Stimulated activated CD8-positive, alpha-beta memory T cell treated with anti-CD3 and anti-CD28 coated beads, Interleukin-15, amount 100 ng/mL, for 48 hours (primary cell): ENCODE measurements at places on chromosomes 7 and 10.

DNA sequence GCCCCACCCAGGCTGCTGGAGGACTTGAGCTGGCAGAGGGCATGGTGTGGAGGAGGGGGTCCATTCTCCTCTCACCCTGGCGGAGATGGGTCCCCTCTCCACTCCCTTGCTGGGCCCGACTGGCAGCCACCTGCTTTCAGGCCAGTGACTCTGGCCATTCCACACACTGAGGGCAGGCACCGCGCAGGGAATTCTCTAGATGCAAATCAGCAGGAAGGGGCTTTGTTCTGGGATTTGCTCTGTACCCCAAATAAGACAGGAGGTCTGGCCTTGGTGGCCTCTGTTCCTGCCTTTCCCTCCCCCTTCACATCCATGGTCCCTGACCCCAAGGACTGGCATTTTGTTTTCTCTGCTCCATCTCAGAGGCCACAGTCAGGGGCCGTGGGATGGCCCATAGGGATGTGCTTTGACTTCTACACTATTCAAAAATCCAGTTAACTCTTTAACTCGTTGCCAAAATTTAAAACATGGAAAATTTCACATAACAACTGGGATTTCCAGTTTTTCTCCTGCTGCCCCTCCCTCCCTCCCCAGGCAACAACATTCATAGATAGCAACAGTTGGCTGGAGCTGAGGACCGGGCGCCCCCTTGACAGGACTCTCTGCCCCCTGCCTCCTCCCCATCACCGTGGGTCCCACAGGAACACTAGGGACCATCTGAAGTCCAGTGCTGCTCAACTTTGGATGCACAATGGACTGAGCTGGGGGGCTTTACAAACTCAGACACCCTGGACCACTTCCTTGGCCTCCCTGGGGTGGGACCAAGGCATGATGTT lies 33.9 kb downstream of the PPIF start:
- DNase-seq = no peak

- no peak for DNase-seq
Measured at GRCh38 chr10:131195116-131195515, 116.4 kb downstream of the TCERG1L start.

DNA sequence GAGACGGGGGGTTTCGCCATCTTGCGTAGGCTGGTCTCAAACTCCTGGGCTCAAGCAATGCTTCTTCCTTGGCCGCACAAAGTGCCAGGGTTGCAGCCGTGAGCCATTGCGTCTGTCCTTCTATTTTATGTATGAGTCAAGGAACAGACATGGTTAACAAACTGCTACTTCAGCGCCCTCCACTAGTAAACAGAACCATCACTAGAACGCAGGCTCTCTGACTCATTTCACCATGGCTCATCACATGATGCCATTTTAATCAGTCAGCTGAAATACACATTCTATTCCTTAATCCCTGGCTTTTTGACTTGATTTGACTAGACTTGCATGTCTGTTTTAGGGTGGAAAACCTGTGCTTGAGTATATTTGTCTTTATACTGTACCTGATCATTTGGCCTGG lies 41.3 kb downstream of the CELF2 start:
- no peak for DNase-seq

DNA sequence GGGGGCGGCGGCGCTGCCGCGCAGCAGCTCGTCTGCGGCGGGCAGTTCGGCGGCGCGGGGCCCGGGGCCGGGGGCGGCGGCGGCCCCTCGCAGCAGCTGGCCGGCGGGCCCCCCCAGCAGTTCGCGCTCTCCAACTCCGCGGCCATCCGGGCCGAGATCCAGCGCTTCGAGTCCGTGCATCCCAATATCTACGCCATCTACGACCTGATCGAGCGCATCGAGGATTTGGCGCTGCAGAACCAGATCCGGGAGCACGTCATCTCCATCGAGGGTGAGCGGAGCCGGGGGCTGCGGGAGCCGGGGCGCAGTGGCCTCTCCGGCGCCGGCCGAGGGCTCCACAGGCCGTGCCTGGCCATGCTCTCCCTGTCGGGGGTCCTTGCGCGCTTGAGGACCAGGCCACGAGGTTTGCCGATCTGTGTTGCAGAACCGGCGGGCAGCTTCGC lies 548 bp downstream of the AGAP3 start:
- DNase-seq = no peak

DNA sequence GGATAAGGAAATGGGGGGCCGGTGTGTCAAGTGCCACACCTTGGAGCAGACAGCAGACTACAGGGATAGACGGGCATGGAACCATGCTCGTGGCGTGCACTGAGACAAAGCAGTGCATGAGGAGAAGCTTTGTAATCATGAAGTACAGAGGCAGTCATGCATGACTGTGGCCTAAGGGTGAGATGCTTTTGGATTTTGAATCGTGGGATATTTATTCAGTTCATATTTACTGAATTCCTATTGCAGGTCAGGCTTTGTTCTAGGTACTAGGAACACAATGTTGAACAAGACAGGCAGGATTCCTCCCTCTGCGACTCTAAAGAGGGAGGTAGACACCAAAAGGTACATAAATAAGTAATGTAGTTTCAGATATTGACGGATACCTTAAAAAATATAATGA lies 597.6 kb downstream of the PARD3 start:
- no peak for DNase-seq
